AG09319 (cell line): ENCODE measurements at places on chromosomes 4 and X.

DNA sequence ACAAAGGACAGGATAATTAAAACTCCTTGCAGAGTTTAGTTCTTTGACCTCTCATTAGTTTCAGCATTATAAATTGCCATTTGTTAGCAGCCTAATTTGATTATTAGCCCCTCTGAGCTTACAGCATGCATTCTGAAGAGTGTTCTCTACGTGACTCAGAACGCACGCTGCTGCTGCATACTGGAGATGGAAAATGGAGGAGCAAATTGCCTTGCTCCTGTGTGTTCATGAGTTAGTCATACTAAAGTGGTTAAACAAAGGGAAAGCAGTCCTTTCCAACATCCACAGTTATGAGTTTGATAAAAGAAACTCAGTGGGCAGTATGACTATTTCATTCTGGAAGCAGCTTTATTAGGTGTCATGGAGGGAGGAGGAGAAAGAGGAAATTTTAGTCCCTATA is 922.5 kb downstream of the RPA4 start:
- DNase-seq, result no peak

DNA sequence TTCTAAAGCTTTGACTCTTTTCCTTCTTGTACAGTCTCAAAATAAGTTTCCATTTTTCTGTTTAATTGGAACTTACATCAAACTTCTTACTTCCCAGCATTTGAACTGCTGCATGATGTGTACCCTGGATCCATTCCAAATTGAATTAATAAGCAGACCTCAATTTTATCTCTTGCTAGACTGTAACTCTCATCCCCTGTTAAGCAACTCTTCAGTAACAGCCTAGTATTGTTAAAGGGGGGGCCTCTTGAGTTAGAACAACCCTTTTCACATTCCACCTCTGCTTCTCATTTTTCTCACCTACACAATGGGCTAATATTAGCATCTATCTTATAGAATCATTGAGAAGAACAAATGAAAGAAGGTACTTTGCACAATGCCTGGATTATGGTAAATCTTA is 169.4 kb downstream of the IL1RAPL1 start:
- no peak for DNase-seq

DNA sequence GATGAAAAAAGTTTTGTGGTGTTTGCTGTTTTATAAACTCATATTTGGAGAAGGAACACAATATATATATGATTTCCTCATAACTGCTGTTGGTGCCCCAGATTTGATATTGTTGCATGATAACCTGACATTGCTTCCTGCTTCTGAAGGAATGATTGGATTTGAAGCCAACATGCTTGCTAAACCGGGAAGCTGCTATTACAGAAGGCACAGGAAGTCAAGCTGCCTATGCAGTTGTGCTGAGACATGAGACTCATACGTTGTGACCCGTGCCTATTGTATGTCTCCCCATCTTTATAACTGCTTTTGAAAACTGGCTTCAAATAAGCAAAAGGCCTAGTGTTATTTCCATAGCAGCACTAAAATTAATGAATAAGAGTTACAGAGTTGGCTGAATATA is 32.9 kb downstream of the GAB1 start:
- no peak for DNase-seq

- no peak for DNase-seq
Observed at GRCh38 chrX:135543924-135544323, 23.5 kb downstream of the INTS6L start.

DNA sequence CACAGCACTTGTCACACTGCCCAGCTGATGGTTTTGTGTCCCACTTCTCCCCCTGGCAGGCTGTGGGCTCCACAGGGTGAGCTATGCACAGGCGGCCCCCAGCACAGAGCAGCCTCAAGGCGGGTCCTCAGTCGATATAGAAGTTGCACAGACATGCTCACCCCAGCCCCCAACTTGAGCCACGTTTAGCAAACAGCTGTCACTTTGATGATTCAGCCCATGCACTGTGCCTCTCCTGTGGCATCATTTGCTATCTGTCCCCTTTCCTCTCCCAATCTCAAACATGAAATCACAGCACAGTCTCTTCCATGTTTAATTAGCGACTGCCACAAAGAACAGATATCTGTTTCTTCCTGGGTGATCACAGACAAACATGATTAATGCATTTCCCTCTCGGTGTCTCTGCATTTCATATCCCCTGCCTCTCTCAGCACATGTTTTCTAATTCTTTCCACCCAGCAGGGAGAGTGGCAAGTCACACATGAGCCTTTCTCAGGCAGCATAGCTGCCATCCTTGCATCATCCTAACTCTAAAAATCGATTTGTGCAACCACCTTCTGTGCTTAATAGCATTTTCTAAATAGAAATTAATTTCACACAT is 204.9 kb downstream of the EVC2 start:
- no peak for DNase-seq

DNA sequence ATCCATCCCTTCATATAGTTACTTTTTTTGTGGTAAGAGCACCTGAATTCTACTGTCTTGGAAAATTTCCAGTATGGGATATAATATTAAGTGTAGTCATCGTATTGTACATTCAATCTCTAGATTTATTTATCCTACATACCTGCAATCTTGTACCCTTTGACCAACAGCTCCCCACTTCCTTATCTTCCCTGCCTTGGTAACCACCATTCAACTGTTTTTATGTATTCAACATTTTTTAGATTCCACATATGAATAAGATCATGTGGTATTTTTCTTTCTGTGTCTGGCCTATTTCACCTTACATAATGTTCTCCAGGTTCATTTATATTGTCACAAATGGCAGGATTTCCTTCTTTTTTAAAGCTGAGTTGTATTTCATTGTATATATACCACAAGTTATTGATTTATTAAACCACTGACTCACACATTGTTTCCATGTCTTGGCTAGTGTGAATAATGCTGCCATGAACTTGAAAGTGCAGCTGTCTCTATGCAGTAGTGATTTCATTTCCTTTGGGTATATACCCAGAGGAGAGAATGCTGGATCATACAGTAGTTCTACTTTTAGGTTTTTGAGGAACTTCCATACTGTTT is 572.5 kb downstream of the MAGEB5 start:
- DNase-seq, result no peak

- DNase-seq, result no peak
Observed at GRCh38 chr4:114780205-114780604, 181.6 kb downstream of the UGT8 start.

DNA sequence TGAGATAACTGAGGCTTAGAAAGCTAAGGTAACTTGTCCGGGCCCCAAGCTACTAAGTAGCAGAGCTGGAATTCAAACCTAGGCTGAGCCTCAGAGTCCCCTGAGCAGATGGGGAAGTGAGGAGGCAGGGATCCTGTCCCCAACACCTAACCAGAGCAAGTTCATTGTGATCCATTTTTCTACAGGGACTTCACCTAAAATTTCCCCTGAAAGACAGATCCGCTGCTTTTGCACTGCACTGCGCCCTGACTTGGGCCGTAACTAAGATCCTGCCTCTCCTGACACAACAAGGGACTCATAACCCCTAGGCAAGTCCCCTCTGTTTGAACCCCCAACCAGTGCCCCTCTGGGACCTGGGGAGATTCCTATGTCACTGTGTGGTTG is 25.6 kb upstream of the MTM1 start:
- DNase-seq, result no peak

DNA sequence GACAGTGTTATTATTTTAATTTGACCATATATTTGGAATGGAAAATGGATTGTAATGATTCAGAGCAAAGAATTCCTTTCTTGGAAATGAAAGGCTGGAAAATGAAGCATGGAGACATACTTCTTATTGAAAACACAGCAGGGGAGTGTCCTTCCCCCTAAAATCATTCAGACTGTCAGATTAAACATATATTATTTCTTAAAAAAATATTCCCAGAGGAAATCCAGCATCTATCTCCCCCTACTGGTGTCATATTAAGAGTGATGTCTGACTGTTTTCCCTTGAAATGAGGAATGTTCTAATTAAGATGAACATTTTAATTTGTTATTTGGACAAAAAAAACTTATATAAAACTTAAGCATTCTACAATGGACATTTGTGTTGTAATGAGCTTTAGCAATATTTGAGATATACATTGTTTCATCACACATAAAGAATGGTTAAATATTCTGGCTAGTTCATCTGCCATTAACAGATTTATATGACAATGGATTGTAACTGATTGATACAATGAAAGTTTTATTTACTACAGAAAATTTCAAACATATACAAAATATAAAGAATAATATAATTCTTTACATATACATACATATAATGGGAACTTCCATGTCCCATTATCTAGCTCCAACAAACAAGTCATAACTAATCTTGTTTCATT is 264.6 kb downstream of the SPRY1 start:
- no peak for DNase-seq

DNA sequence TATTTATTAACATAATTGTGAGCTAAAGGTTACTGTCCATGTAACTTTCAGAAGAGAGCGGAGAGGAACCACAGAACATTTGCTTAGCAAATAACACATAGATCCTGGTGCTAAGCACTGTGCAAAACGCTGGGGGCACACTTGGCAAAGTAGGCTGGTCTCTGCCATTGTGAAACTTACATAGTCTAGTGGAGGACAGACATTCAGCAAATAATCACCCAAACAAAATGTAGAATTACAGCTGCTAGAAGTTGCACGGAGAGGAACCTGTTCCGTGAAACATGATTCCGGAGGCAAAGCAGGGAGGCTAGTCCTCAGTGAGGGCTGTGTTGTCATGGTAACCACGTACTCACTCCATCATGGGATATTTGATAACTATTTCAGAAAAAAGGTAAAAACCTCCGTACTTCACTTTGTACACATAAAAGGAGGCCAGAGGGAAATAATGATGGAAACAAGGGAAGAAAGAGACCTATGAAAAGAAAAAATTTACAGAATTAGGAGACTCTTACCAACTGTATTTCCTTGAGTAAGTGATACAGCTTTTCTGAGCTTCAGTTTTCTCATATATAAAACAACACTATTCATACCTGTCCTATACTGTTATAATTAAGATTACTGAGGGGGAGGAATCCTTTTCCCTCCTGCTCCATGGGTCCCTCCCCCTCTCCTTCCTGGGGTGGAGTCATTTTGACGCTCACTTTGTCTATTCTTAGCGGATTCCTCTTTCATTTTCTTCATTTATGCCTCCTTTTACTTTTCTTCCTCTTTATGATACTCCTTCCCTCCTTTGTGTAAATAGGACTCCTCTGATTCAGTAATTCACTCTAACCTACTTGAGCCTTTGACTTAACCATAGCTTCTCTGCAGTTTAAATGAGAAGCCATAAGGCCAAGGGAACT is 825 bp upstream of the RASGEF1B start:
- DNase-seq, result no peak

DNA sequence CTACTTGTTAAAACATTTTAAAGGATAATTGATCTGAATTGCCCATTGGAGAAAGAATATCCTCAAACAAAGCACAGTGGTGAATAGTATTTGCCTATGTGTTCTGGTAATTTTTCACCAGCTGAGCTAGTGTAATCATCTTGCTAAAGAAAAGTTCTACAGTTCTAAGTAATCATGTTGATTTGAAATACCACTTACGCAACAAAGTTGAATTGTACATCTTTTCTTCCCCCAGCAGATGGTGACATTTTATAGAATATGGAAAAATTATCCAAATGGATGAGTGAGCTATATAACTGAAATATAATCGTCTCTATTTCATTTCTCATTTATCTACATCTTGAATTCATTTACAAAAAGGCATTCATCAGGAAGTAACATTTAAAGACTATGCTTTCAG is 9.7 kb upstream of the ZNF674 start:
- no peak for DNase-seq

DNA sequence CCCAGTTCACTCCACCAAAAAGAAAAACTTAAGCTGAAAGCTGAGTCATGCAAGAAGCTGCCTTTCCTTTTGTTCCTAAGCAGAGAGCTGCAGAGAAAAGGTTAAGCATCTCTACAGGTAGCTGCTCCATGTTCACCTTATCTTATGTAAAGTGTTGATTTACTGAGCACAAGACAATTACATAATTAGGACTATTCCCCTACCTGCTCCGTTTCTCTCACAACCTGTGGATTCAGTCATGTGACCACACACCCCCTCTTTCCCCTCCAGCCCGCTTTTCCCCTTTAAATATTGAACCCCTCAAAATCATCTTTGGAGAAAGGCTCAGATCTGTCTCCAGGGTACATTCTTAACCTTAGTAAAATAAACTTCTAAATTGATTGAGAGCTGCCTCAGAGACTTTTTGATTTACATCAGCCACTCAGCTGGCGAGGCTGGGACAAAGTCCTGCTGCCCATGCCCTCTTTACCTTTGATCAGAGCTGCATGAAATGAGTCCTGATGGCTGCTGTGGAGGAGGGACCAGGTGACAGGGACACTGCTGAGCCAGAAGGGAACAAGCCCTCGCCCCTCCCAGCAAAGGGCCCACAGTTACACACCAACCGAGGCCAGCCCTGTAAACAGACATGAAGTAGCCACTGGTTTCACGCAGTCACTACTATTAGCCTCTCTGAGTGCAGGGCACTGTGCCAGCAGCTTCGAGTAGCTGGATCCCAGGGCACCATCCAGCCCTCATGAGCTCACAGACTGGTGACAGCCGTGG is 53.9 kb upstream of the C4orf50 start:
- no peak for DNase-seq

DNA sequence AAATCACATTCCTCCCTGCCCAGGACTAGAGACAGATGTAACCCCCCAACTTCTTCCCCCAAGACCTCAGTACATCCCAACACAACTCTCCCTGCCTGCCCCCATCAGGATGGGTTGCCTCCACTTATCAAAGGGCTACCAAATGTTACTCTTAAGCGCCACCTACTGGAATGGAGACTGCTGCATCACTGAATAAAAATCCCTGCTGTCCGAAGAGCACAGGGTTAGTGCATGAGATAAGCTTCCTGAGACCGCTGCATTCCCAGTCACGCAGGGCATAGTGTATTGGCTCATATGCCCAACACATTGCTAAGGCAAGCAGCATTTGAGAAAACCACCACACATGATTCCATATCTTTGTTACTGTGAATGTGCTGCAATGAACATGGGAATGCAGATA is 544.5 kb downstream of the PPP4R3C start:
- DNase-seq, result no peak

DNA sequence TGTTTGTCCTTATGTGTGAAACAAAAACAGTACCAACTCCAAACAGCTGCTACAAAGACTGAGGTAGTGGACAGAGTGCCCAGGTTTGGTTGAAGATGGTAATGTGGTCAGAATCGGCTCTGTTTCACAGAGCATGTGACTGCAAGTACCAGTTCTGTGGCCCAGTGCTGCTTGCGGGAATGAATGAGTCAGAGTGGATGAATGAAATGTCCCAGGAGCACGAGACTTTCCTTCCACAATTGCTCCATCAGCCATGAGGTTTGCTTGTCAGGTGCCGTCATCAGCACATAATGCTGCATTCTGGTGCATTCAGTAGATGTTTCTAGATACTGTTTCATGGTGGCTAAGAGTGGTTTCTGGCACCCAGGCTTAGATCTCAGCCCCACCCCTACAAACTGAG is 84.2 kb downstream of the GPR143 start:
- no peak for DNase-seq

GRCh38 chr4:52126966-52127365 is 75.9 kb downstream of the SPATA18 start:
- no peak for DNase-seq

GRCh38 chr4:48746608-48747362 is 33.3 kb downstream of the FRYL start:
- DNase-seq, result no peak
